Smooth muscle cell of the coronary artery (primary cell): ENCODE measurements at places on chromosomes 3 and 15. TPM values are rescaled to one million over a fixed set of nuclear protein-coding genes. Genes with fewer than 3 reads are reported as not detected.

TEX55 gene
- not detected in 2 replicates for total RNA-seq

EFCAB12 gene
- 0.08 TPM in 1 of 2 replicates, not detected in the other for total RNA-seq

SAMMSON gene
- not detected in 2 replicates for total RNA-seq

MINAR1 gene
- total RNA-seq: 0.47 and 0.98 TPM in 2 replicates

ALDH1L1 gene
- under 0.01 and 0.08 TPM in 2 replicates for total RNA-seq

P2RY12 gene
- 0.35 TPM in 1 of 2 replicates, not detected in the other for total RNA-seq

AP3B2 gene
- under 0.01 and 1.1 TPM in 2 replicates for total RNA-seq

CELSR3 gene
- total RNA-seq: 0.35 and 0.45 TPM in 2 replicates

SPG11 gene
- 42.8 and 81.3 TPM in 2 replicates for total RNA-seq

NR1I2 gene
- total RNA-seq: 0.08 TPM in 1 of 2 replicates, not detected in the other

SCAANT1 gene
- not detected in 2 replicates for total RNA-seq

AGBL1 gene
- not detected in 2 replicates for total RNA-seq

GOLGA8T gene
- 0.08 TPM in 1 of 2 replicates, not detected in the other for total RNA-seq

GOLGA6D gene
- total RNA-seq: not detected in 2 replicates

SNX33 gene
- total RNA-seq: 11.1 and 23.4 TPM in 2 replicates

LRRC49 gene
- total RNA-seq: 8.7 and 10.9 TPM in 2 replicates

SCG3 gene
- total RNA-seq: not detected in 2 replicates

CEP97 gene
- 8.6 and 9.7 TPM in 2 replicates for total RNA-seq

TGM4 gene
- 0.15 TPM in 1 of 2 replicates, not detected in the other for total RNA-seq

GOLGA8G gene
- not detected in 2 replicates for total RNA-seq

ADAMTS9 gene
- 0.38 and 6.3 TPM in 2 replicates for total RNA-seq

REC114 gene
- not detected in 2 replicates for total RNA-seq

HHATL gene
- not detected in 2 replicates for total RNA-seq

C3orf52 gene
- total RNA-seq: 1.2 and 6.2 TPM in 2 replicates

SPTSSB gene
- total RNA-seq: 0.08 TPM in 1 of 2 replicates, not detected in the other

GOLIM4 gene
- 73.2 and 77.1 TPM in 2 replicates for total RNA-seq

SPATA16 gene
- 0.08 TPM in 1 of 2 replicates, not detected in the other for total RNA-seq

ATP8B4 gene
- 0.30 and 19.8 TPM in 2 replicates for total RNA-seq

CCDC191 gene
- total RNA-seq: 1.4 and 3.3 TPM in 2 replicates

MST1 gene
- total RNA-seq: 2.3 and 5.3 TPM in 2 replicates

TM4SF18 gene
- 0.15 and 2.5 TPM in 2 replicates for total RNA-seq

LSAMP gene
- total RNA-seq: 0.23 and 4.1 TPM in 2 replicates

PLCL2 gene
- 5.0 and 22.9 TPM in 2 replicates for total RNA-seq

TMCC1 gene
- total RNA-seq: 10.3 and 13.5 TPM in 2 replicates
